ENCODE measurements at places on chromosomes 7 and 10.

GRCh38 chr7:134855442-134855841 is 76.0 kb downstream of the CALD1 start:
- DNase-seq: no peak

DNA sequence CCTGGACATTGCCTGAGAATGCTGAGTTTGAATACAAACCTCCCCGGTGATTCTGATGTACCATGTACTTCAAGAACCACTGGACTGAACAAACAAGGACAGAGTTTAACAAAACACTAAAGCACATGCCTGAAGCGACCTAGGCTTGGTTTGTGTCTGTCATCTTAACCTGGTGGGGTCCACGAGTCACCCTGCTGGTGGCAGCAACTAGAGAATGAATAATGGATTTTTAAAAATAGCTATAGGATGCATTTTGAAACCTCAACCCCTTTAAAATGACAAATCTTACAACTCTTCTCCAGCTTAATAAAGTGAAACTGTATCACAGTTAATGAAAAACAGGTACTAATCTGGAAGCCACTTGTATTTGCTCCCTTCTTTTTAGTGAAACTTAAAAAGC is 25.2 kb downstream of the CDHR3 start:
- no peak for DNase-seq

DNA sequence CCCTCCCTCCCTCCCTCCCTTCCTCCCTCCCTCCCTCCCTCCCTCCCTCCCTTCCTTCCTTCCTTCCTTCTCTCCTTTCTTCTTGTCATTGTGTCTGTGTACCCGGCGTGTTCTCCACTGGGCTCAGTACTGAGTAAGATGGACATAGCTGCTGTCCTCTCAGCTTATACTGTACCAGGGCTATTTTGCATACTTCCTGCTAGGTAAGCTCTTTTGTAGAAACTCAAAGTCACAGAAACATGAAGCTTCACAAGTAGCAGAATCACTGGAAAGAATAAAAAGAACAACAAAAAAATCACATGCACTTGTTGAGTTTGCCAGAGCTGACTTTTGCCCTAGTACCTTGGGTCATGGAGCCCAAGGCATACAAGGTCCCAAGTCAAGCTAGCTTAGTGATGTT is 125.7 kb downstream of the PLPP4 start:
- DNase-seq: no peak

GRCh38 chr7:91553410-91553895 is 289.2 kb downstream of the FZD1 start:
- no peak for DNase-seq

- DNase-seq: no peak
Measured at GRCh38 chr7:157488281-157488680, 151.5 kb downstream of the DNAJB6 start.

GRCh38 chr7:5423306-5423975 is at the start of gene TNRC18:
TSS of gene TNRC18 (minus strand) at chr7:5423834. CDS start at chr7:5421246, 2,588 bp downstream.
- no peak for DNase-seq

DNA sequence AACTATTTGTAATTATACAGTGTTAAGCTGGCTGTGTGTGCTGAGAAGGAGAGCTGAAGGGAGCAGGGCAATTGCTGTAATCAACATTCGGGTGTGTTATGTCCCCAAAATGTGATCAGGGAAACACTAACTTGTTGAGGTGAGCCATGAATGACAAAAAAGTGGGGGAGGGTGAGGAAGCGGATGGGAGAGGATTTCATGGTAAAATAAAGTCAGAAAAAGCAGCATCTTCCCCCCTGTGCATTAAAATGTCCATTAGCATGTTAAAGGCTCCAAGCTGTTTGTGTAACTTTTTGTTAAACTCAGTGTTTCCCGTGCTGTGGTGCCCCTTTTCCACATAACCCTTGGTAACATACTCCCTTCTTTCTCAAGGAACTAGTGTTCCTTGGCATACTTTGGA is 84.9 kb downstream of the ARID5B start:
- DNase-seq: no peak

DNA sequence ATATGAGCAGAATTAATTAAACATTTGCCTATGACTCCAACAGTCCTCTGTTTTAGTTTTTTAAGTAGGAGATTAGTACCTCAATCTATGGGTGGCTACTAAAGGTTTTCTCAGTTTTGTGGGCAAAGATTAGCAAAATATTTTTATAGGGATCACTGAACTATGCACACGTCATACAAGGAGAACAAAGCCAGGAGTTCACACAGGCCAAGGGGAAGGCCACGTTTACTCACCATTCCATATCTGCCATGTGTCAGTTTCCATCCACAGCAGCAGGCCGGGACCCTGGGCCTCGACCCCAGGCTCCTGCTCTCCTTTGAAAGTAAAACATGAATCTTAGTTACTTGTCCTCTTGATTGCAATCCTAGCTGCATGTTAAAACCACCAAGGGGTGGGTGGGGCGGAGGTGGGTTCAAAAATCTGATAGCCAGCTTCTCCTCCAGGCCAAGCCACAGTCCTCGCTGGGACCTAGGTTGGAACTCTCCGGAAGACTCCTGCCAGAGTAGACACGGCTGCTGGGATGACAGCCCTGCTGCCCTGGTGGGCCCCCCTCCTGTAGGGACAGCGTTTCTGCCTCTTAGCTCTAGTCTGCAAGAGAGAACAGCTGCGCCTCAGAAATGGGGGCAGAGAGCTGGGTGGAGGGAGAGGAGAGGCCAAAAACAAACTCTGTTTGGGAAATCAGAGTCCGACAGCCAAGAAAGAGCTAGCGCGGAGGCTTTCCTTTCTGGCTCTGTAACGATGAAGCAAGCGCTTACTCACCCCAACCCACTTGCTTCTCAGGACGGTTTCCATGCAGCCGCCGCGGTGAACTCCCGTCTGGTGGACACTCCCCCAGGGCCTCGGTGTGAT is 35.6 kb downstream of the PITRM1 start:
- DNase-seq: no peak

DNA sequence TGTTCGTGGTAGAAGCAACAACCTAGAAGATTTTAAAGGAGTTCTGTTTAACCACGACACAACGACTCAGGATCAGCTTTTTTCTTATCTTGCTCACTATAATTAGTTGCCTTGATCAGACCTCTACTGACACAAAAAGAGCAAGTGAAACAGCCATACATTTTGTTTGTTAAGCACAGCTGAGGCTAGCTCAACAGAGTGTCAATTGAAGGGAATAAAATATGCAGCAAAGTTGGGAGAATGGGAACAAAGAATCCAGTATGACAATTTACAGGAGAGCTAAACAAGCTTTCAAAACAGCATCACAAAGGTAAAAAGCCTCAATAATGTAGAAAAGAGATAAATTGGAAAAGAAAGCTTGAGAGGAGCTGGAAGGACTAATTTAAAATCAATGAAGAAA is 40.5 kb upstream of the HERPUD2 start:
- no peak for DNase-seq

DNA sequence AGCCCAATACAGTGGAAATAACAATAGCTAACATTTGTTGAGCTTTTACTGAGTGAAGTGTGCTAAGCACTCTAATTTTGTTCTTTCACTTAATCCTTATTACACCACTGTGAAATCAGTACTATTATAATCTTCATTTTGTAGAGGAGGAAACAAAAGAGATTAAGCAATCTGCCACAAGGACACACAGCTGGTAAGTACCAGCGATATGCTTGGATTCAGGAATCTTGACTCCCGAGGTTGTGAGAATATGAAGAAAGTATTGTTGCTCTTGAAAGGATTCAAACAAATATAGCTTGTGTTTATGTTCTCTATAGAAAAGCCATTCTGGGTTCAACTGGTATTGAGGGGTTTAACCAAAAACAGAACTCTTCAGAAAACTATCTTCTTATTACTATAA is 93.7 kb upstream of the HECTD2 start:
- DNase-seq: no peak

DNA sequence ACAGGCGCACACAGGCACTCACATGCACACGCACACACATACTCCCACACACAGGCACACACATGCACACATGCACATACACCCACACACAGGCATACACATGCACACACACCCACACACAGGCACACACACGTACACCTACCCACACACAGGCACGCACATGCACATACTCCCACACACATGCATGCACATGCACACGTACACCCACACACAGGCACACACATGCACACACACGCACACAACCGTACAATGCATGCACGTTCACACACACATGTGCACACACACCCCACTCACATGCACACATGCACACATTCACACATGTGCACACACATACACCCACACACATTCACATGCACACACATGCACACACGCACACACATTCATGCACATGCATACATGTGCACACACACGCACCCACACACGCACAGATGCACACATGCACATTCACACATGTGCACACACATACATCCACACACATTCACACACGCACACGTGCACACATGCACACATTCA is 59.3 kb downstream of the MKI67 start:
- DNase-seq: no peak

DNA sequence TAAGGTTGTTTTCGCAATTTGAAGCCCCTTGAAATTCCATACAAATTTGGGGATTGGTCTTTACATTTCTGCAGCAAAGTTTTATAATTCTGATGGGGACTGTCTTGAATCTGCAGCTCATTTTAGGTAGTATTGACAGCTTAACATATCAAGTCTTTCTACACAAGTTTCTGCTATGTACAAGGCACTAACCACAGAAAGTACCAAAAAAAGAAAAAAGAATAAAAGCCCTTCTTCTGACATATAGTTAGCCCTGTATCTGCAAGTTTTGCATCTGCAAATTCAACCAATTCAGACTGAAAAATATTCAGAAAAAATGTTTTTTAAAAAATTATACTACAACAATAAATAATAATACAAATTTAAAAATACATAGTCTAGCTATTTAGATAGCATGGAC is 15.3 kb downstream of the POT1 start:
- no peak for DNase-seq

DNA sequence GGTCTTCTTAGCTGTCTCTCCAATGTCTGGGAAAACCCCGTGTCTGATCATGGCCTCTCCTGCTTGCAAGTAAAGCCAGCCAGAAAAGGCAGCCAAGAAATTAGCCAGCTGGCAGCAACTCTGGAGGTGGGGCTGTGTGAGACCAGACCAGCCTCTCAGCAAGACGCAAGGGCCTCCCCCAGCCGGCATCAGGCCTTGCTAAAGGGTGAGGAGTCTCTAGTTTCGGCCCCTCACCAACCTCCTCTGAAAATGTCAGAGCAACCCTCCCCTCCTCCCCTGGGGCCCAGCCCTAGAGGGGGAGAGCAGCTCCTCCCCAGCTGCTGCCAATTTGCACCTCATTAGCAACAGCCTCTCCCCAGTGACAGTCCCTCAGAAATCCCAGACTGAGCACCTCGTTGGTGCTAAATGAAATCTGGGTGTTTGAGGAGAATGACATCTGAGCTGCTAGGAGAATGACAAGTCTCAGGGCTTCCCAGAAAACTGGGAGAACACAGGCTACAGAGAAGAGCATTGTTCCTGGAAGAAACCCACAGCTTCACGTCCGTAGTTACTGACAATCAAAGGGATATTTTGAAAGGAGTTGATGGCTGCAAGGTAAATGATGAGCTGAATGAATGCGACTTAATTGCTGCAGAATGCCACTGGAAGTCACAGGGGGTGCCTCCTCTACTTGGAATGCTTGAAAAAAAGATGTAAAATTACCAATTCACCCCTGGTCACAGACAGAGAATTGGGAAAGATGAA is 25.9 kb downstream of the DGKI start:
- no peak for DNase-seq

GRCh38 chr7:37234928-37235327 is 213.7 kb downstream of the ELMO1 start:
- no peak for DNase-seq

- no peak for DNase-seq
Measured at GRCh38 chr10:121080281-121080891, 229.2 kb downstream of the WDR11 start.

DNA sequence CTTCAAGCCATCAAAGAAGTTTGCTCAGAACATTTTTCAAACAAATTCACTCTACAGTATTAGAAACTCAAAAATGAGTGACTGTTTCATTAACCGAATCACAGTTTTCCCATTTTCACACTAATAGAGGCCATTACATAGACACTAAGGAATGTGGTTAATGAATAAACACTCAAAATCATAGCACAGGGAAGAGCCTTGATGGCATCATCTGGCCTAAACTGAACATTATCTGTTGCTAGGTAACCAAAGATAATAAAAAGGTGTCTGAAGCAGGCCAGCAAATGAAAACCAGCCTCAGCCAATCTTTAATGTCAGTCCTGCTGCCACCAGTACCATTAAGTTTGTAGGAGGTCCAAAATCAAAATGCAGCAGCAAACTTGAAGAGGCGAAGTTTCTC is 492.4 kb upstream of the STEAP1 start:
- no peak for DNase-seq
